ENCODE measurements at places on chromosomes 12 and 14.

GRCh38 chr12:155006-155405 is 59.0 kb downstream of the SLC6A12 start:
- no peak for DNase-seq

- no peak for DNase-seq
These were observed 172.8 kb downstream of the KTN1 start for GRCh38 chr14:55752580-55753390.

DNA sequence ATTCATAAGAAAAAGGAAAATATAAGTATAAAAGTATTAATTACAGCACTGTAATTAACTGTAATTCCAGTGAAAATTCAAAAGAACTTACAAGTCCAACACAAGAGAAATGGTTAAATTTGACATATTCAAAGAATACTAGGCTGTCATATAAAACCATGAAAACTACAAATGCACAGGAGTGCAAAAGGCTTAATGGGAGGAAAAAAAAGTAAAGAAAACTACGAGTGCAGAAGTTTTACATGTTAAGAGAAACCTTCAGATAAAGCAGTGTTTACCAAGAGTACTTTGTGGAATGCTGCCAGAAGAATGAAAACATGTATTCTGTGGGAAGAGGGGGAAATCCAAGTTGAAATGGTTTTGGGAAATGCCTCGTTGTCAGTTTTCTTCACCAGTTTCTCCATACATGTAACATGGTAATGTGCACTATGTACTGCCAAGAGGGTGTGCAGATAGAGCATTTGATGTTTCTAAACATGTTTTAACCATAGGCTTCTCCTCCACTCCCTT is 9.1 kb downstream of the HEATR5A start:
- DNase-seq, result no peak

- DNase-seq, result no peak
These were observed 80.1 kb downstream of the CHST11 start for GRCh38 chr12:104536841-104537240.

- DNase-seq, result no peak
These were observed 572.7 kb upstream of the ATP2B1 start for GRCh38 chr12:90281154-90281868.

GRCh38 chr14:42884100-42884499 is 1277.4 kb downstream of the LRFN5 start:
- peak; percentile 57 for DNase-seq

DNA sequence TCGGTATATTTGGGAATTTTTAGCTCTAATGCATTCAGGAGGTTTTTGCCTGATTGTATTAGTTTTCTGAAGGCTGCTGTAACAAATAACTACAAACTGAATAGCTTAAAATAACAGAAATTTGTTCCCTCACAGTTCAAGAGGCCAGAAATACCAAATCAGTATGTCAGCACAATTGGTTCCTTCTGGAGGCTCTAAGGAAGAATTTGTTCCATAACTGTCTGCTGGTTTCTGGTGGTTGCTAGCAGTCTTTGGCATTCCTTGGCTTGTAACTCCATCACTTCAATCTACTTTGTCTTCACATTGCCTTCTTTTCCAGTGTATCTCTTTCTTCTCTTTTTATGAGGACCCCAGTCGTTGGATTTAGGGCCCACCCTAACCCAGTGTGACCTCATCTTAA is 21.3 kb downstream of the TMTC3 start:
- DNase-seq, result no peak

GRCh38 chr12:116458492-116458891 is 100.7 kb upstream of the MAP1LC3B2 start:
- no peak for DNase-seq

- no peak for DNase-seq
These were observed 759.2 kb upstream of the LRFN5 start for GRCh38 chr14:40847480-40847879.

GRCh38 chr12:1791104-1791841 is 29.1 kb upstream of the LRTM2 start:
- DNase-seq, result peak; percentile 67

- no peak for DNase-seq
These were observed 38.4 kb downstream of the WASHC3 start for GRCh38 chr12:102023343-102023930.

DNA sequence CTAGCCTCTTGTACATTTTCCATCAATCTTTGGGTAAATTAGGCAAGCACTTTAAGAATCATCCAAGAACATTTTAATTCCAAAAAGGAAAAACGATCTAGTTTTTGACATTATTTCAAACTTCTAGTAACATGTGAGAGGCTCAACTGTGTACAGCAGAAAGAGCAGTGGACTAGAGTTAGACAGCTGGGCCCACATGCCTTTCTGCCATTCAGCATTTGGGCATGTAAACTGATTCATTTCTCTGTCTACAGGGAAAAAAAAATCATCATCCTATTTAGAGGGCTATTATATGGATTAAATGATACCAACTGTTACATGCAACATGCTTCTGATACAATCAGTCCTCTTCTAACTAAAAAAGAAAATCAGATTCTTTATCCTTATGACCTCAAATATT is 17.7 kb downstream of the ATP2B1 start:
- DNase-seq, result no peak

- no peak for DNase-seq
These were observed 262.6 kb upstream of the SFSWAP start for GRCh38 chr12:131448254-131448795.

GRCh38 chr12:53781228-53781801 is 29.5 kb upstream of the CISTR start:
- DNase-seq, result no peak

GRCh38 chr12:74722709-74723108 is 185.1 kb downstream of the ATXN7L3B start:
- DNase-seq, result no peak
